ENCODE measurements at places on chromosomes 3 and 15. TPM values are rescaled to one million over a fixed set of nuclear protein-coding genes. Genes with fewer than 3 reads are reported as not detected.

- no peaks in the 10 kb centered on the region for H3K36me3 ChIP-seq
- no peak overlapping the region for H3K4me3 ChIP-seq
- no peaks in the 10 kb centered on the region for H3K27me3 ChIP-seq
- H3K27ac ChIP-seq = no peak overlapping the region
- no peak for DNase-seq
- no peaks in the 10 kb centered on the region for H3K4me1 ChIP-seq
Measured at GRCh38 chr3:111284503-111285183, 213.0 kb downstream of the NECTIN3 start.

GRCh38 chr3:149131589-149131988 lies 2.2 kb downstream of the HPS3 start:
- peak overlapping the region; percentile 37 for H3K27ac ChIP-seq
- H3K36me3 ChIP-seq = no peaks in the 10 kb centered on the region
- H3K4me1 ChIP-seq = peaks cover 36% of the 10 kb centered on the region
- peak overlapping the region; percentile 90 for H3K4me3 ChIP-seq
- DNase-seq = peak; percentile 23

GRCh38 chr3:48270306-48270705 lies 29.4 kb downstream of the ZNF589 start:
- DNase-seq = no peak
- no peaks in the 10 kb centered on the region for H3K4me1 ChIP-seq
- peaks cover 58% of the 10 kb centered on the region for H3K36me3 ChIP-seq
- H3K27me3 ChIP-seq = no peaks in the 10 kb centered on the region

GRCh38 chr3:8523041-8523440 lies 21.4 kb downstream of the LMCD1 start:
- no peak overlapping the region for H3K4me3 ChIP-seq
- H3K4me1 ChIP-seq = no peaks in the 10 kb centered on the region
- no peaks in the 10 kb centered on the region for H3K27me3 ChIP-seq
- DNase-seq = no peak
- H3K27ac ChIP-seq = no peak overlapping the region

- DNase-seq = no peak
- H3K4me3 ChIP-seq = no peak overlapping the region
- H3K27me3 ChIP-seq = no peaks in the 10 kb centered on the region
- no peak overlapping the region for H3K27ac ChIP-seq
- H3K4me1 ChIP-seq = no peaks in the 10 kb centered on the region
Measured at GRCh38 chr3:24027946-24028345, 82.9 kb downstream of the NR1D2 start.

DNA sequence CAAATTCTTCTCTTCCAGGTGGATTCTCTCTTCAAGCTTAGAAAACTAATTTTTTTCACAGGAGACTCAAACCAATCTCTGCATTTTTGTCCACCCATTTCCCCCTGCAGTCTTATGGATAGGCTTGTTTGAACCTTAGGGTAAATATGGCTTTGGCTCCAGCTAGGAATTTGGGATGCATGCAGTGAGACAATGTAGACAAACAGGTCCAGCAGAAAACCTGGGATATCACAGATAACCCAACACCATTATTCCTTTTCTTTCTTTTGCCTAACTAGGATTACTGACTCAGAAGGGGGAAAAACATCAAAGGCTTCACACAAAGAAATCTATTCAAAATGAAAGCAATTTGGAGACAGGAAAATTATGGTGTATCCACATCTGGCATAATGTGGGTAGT lies 11.2 kb upstream of the SEMA5B start:
- H3K27ac ChIP-seq = no peak overlapping the region
- H3K27me3 ChIP-seq = no peaks in the 10 kb centered on the region
- H3K4me3 ChIP-seq = no peak overlapping the region
- no peaks in the 10 kb centered on the region for H3K4me1 ChIP-seq
- DNase-seq = no peak

DNA sequence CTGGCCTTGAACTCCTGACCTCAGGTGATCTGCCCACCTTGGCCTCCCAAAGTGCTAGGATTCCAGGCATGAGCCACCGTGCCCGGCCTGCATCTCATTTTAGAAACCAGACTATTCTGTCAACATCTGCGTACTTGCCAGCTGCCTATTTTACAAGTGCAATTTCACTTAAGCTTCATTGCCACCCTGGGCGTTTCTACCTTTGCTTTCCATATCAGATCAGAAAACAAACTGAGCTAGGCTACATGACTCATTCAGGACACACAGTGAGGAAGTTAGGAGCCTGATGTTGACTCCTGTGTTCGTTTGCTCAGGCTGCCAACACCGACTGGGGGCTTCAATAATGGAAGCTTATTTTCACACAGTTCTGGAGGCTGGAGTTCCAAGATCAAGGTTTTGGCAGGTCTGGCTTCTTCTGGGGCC lies 42.3 kb upstream of the KLHL25 start:
- H3K27ac ChIP-seq = peak overlapping the region; percentile 83
- no peak overlapping the region for H3K4me3 ChIP-seq
- H3K27me3 ChIP-seq = no peaks in the 10 kb centered on the region
- no peaks in the 10 kb centered on the region for H3K36me3 ChIP-seq

Gene ZNF774
- 0.58 TPM for total RNA-seq

Gene SEMA3F
- 33.0 TPM for total RNA-seq

Gene OXSR1
- 25.1 TPM for total RNA-seq
